ENCODE measurements at places on chromosomes 16 and 17.

DNA sequence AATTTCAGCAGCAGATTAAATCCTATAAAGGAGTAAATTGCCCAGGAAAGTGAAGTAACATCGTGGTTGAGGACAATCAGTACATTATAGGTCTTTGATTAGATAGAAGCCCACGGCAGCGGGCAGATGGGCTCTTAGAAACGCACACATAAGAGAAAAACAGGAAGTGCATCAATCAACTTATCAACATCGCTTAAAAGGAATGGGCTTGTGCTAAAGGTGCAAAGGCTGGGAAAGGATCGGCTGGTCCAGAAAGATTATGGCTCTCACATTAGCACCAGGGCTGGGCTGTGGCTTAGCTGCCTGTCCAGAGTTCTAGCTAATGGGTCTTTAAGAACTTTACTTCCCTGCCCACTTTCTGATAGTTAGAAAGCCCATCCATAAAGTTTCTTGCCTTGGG is 292.0 kb upstream of the TNRC6C start:
- peak; percentile 17 for DNase-seq

- no peak for DNase-seq
These were observed 42.8 kb downstream of the PRAC1 start for GRCh38 chr17:48679385-48680096.

- no peak for DNase-seq
These were observed 420.4 kb downstream of the WWOX start for GRCh38 chr16:78519896-78520295.

- DNase-seq, result no peak
These were observed 21.5 kb upstream of the HELZ start for GRCh38 chr17:67266496-67266895.

DNA sequence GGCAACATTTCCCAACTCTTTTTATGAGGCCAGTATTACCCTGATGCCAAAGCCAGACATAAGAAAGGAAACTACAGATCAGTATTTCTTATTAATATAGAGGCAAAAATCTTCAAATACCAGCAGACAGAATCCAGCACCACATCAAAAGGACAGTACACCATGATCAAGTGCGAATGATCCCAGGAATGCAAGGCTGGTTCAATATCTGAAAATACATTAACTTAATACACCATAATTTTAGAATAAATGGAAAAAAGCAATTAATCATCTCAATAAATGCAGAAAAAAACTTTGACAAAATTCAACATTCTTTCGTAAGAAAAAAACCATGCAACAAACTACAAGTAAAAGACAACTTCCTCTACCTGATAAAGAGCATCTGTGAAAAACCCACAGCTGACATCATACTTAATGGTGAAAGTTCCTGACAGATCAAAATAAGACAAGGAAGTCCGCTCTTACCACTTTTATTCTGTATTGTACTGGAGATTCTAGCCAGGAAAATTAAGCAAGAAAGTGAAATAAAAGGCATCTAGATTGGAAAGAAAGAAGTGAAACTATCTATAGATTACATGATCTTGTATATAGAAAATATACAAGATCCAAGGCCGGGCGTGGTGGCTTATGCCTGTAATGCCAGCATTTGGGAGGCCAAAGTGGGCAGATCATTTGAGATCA is 26.4 kb upstream of the MAPK3 start:
- DNase-seq, result no peak

GRCh38 chr17:43591001-43591400 is 44.9 kb upstream of the ETV4 start:
- DNase-seq, result no peak

DNA sequence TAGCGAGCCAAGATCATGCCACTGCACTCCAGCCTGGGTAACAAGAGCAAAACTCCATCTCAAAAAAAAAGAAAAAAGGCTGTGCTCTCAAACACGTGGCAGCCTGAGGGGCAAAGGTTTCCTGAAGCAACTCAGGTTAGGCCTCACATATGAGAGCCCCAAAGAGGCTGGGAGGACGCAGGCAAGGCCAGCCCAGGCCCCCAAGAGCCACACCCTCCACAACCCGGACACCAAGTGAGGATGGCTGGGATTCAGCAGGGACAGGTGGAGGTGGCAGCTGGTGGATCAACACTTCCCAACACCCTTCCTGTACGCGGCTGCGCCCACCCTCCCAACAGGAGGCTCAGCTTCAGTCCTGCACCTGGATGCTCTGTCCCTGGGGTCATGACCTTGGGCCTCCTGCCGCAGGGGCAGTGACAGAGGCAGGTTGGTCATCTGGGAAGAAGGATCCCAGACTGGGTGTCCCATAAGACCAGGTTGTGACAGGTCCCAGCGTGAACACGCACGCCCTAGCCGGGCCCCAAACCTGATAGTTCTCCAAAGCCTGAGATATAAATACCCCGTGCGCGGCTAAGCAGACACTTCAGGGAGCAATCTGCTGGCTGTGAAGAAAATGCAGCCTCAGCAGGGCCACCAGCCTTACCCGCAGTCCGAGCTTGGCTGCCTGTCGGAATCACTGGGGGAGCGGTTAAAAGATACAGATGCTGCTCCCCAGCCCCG is 78.1 kb downstream of the TIMM22 start:
- peak; percentile 43 for DNase-seq

DNA sequence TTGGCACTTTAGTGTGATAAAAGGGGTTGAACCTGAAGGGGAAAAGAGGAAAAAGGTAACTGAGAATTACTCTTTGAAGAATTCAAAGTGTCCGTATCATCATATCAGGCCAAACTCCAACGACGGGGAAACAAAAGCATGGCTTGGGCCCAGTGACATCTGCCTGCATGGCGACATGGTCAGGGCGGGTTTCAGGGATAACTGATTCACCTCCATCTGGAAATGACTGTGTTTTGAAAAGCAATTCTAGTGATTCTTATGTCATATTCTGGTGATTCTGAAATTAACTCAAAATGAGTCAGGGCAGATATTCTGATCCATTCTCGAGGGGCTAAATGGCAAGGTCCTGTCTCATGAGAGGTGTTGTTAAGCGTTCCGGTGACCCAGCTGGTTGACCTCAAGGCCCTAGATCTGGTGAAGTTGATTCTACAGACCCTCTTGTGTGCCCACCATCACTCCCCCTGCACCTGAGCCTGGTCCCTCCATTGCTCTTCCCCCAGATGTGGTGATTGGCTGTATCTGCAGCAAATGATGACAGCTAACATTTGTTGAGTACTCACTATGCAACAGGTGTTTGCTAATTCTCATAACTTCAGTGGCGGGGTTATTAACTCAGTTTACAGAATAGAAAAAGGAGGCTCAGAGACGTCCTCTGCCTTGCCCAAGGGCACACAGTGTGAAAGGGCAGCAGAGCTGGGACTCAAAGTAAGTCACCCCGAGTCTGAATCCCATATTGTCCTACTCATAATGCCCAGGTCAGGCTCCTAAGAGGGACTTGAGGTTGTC is 251.8 kb downstream of the MAF start:
- DNase-seq, result no peak

- no peak for DNase-seq
These were observed 579 bp upstream of the LRRC59 start for GRCh38 chr17:50397919-50398285.

- no peak for DNase-seq
These were observed 9.5 kb upstream of the MRC2 start for GRCh38 chr17:62617894-62618472.

DNA sequence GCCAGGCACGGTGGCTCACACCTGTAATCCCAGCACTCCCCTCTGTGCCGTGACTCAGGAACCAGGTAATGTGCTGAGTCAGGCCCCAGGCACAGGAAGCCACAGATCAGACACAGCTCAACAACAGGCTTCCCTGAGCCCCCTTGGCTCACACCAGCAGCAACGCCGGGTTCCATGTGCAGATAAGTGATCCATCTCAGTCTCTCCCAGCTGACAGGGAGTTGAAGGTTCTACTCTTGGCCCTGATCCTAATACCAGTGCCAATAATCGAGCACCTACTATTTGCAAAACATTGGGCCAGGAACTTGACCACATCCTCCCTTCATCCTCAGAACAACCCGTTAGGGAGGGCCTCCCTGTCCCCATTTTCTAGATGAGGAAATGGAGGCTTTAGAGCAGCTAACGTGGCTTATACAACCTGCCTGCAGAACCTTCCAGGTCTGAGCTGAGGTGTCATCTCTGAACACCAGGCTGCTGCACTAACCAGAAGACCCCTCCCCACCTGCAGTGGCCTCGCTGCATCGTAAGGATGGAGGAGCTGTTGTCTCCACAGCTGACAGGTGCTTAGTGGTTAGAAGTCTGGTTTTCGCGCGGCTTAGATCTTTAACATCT is 64.8 kb upstream of the AMZ2 start:
- no peak for DNase-seq

- DNase-seq, result no peak
These were observed 3.3 kb downstream of the DOK4 start for GRCh38 chr16:57482845-57483545.

- no peak for DNase-seq
These were observed 98.8 kb downstream of the NLK start for GRCh38 chr17:28141313-28141712.

GRCh38 chr17:16569358-16569712 is 331 bp upstream of the ZNF287 start:
- DNase-seq, result peak; percentile 47

DNA sequence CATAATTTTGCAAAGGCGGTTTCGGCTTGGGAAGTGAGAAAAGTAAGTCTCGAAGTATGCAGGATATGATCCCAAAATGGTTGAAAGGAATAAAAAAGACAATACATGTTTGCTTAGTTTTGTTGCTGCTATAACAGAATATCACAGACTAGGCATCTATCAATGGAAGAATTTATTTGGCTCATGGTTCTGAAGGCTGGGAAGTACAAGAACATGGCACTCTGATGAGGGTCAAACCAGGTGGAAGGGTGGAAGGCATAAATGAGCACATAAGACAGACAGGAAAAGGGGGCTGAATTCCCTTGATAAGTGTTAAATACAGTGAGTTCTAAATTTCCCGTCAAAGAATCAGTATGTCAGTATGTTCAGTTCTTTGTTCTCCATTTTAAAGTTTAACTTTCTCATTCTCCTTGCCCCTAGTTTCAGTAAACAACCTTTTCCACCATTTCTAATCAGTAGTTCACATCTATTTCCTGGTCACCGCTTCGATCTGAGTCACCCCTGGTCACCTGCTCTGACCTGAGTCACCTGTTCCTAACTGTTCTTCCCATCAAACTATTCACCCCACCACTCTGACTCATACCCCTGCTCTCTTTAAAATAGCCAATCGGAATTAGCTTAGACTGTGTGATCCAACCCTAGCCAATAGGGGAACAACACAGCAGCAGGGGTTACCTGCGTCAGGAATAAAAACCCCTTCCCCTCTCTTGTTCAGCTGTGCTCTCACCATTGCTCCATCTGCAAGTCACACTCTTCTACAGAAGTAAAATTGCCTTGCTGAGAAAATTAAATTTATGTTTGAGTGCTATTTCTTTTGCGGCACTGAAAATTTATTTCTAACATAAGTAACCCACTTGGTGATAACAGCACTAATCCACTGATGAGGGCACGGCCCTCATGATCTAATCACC is 240.8 kb downstream of the STX8 start:
- DNase-seq, result no peak

DNA sequence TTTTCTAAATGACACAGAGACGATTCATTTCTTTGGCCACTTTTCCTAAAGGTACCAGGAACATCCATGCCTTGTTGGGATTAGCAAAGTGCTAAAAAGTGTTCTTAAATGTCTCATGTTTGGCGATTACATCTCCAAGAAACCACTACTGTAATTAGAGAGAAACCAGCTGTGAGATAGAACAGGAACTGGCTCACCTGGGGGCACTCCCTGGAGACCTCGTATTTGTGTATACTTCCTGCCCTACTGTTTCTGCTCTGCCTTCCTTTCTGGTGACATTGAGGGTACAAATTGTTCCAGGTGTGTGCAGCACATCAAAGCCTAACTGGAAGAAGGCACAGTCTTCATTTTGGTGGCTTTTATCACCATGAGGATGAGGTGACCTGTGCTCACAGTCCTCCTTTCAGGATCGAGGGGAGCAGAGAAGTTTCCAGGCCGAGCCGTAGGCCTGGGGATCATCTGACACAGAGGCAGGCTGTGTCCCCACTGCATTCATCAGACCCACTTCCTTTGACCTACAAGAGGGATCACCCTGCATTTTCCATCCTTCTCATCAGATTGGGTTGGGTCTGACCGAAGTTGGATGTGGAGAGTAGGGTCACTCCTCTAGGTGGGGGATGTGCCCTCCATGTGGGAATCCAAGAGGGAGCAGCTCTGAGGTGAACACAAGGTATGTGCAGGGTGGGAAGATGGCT is 23.7 kb downstream of the CCL4 start:
- no peak for DNase-seq

DNA sequence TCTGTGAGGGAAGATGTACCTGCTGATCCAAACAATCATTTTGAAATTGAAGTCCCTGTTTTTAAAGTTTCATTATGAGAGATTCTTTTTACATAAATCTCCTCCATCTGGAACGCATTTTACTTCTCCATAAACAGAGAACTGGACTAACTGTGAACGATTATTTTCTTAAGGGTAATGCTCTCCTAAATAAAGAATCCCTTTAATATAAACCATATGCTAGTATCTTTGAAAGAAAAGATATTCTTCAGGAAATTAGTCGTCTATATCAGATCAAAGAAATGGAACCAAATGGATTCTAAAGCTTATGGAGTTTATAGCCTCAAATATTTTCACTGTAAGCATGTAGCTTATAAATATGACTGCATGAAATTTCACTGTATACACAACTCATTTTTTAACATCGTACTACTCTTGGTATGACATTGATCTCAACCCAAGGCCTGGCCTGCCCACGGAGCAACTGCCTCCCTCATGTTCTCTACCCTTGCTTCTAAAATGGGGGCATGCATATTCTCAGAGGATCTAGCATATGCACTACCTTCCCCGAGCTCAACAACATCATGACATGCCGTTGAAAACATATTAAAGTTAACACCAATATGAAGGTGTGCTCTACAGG is 66.4 kb downstream of the MYH10 start:
- DNase-seq, result no peak

GRCh38 chr17:78366109-78366848 is 6.4 kb upstream of the SOCS3 start:
- peak; percentile 29 for DNase-seq

- DNase-seq, result no peak
These were observed 9.4 kb downstream of the MAP3K14 start for GRCh38 chr17:45307290-45308015.

GRCh38 chr17:75404731-75405364 is 630 bp downstream of the GRB2 start:
- peak; percentile 45 for DNase-seq

- DNase-seq, result no peak
These were observed 129.5 kb downstream of the DYNLRB2 start for GRCh38 chr16:80670170-80670865.

- no peak for DNase-seq
These were observed 7.8 kb downstream of the ACSF3 start for GRCh38 chr16:89101303-89102040.

DNA sequence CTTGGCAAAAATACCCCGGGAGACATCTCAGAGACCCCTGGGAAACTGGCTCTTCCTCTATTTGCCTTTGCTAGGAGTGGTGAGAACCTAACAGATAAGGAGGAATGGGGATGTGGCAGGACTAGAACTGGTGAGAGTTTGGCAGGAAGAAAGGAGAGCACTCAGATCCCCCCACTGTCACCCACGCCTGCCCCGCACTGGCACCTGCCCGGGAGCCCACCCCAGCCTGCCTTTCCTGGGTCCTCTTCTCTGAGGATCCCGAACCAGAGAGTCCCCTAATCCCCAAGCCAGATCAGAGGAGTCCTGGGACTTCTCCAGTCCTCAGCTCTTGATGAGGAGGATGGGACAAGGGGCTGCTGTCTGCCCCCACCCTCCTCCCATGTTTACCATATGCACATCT is 3.7 kb downstream of the KCNH6 start:
- no peak for DNase-seq

- no peak for DNase-seq
These were observed 2.6 kb downstream of the NT5C start for GRCh38 chr17:75128694-75129505.
